Hematopoietic multipotent progenitor cell treated with erythropoietin and hydrocortisone succinate and interleukin-3 and kit ligand, for 8 days (in vitro differentiated cells): ENCODE measurements at places on chromosomes 1 and 21.

- DNase-seq, result peak; percentile 67
Observed at GRCh38 chr1:111140680-111140967, 601 bp downstream of the CEPT1 start.

DNA sequence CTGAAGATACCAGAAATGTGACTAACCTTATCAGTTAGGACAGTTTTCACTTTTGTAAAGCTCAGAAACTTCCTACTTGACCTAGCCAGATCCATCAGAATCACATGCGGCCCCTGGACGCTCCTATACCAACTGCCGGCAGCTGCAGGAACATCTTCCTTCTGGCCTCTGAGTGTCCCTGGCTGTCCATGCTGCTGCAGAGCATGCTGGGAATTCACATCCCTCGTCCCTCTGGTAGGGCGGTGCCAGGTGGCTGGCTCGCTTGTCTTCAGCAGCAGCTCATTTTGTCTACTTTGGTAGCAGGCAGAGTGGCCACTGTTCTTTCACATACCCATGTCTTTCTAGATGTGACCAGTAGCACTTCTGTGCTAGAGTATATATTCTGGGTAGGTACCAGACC, 34.4 kb downstream of the HHAT start:
- DNase-seq, result no peak

GRCh38 chr1:38050397-38051078, 3.9 kb upstream of the POU3F1 start:
- DNase-seq, result no peak

GRCh38 chr1:171864308-171864707, 23.0 kb downstream of the DNM3 start:
- no peak for DNase-seq

DNA sequence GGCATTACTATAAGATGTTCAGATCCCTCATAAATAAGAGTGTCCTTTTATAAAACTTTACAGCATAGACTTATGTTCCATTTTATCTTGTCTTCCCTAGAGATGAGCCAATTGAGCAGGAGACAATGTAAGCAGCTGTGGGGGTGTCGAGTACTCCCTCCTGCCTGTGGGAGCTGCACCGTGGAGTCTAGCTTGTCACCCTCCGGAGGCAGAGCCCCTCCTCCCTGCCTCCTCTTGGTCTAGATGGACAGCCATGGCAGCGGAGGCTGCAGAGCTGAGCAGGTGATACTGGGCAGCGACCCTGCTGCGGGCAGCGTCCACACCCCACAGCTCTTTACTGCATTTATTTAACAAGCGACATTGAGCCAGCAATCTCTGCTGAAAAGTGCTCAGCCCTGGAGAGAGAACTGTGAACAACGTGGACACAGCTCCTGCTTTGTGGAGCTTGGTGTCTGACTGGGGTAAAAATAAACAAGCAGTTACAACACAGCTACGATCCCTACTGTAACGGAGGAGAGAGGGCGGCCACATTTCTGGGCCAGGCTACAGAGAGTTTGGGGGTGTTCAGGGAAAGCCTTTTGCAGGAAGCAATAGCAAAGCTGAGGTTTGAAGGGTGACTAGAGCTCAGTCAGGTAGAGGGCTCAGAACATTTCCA, 12.8 kb upstream of the KIF21B start:
- no peak for DNase-seq

DNA sequence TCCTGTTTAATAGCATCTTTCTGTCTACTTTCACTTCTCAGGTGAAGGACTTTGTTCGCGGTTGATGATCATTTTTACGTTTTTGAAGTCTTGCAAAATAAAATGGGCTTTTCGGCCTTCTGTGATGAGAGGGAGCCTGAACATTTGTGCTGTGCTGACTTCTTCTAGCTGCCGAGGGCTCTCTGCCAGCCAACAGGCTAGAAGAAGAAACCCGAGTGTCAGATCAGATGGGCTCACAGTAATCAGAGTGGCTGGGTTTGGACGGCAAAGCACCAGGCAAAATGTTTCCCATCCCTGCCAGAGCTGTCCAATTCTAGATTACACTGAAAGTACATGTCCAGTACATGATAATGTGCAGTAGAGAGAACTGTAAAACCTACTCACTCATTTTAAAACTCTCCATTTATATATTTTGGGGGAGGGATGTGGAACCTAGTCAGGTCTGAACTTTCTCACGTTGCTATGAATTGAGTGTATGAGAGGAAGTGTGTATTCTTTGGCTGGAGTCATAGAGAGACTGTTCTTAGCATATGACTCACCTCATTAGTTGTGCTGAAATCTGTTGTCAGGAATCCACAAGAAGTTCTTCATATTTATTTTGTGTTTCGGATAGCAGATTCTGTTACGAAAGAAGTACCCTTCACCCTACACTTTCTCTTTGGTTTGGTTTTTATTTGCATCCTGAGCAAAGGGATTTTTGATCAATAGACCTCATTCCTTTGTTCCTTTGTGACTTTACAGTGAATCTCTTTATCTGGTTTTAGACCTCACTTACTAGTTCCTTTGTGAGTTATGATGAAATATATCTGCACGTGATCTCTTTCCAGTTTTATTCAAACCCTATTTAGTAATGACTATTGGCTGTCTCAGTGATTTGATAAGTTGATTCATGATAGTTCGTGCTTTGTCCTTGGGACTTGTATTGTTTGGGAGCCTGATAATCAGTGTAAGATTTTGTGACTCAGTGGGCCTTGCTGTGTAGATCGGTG, 4.8 kb downstream of the ATP1A1 start:
- DNase-seq, result no peak

- DNase-seq, result no peak
Observed at GRCh38 chr1:89355056-89355455, 8.8 kb upstream of the GBP6 start.

GRCh38 chr1:8599646-8600212, 217.7 kb downstream of the RERE start:
- no peak for DNase-seq

DNA sequence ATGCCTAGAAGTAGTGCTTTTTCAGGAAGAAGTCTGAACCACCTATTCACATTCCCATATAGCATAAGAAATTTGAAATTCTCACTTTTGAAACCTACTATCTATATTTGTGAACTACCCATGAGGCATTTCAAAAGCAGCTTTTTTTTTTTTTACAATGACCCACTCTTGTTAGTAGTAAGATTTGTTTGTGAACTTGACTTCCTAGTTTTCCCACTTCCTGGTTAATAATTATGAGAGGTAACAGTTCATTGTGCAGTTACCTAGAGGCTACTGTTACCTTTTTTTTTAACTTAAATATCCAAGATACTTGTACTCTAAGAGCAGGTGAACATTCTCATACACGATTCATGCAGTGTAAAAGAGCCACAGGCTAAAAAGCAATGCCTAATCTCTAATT, 371.7 kb upstream of the ADGRL2 start:
- DNase-seq, result no peak

- no peak for DNase-seq
Observed at GRCh38 chr1:231844986-231845502, 218.5 kb downstream of the DISC1 start.
